ENCODE measurements at places on chromosomes 2 and 18. TPM values are rescaled to one million over a fixed set of nuclear protein-coding genes. Genes with fewer than 3 reads are reported as not detected.

- no peak for DNase-seq
- H3K27ac ChIP-seq, result no peak overlapping the region
- peaks cover 19% of the 10 kb centered on the region for H3K36me3 ChIP-seq
- peaks cover 7% of the 10 kb centered on the region for H3K4me1 ChIP-seq
- no peak overlapping the region for H3K4me3 ChIP-seq
Measured at GRCh38 chr18:79684787-79685186, 5.2 kb downstream of the CTDP1 start.

DNA sequence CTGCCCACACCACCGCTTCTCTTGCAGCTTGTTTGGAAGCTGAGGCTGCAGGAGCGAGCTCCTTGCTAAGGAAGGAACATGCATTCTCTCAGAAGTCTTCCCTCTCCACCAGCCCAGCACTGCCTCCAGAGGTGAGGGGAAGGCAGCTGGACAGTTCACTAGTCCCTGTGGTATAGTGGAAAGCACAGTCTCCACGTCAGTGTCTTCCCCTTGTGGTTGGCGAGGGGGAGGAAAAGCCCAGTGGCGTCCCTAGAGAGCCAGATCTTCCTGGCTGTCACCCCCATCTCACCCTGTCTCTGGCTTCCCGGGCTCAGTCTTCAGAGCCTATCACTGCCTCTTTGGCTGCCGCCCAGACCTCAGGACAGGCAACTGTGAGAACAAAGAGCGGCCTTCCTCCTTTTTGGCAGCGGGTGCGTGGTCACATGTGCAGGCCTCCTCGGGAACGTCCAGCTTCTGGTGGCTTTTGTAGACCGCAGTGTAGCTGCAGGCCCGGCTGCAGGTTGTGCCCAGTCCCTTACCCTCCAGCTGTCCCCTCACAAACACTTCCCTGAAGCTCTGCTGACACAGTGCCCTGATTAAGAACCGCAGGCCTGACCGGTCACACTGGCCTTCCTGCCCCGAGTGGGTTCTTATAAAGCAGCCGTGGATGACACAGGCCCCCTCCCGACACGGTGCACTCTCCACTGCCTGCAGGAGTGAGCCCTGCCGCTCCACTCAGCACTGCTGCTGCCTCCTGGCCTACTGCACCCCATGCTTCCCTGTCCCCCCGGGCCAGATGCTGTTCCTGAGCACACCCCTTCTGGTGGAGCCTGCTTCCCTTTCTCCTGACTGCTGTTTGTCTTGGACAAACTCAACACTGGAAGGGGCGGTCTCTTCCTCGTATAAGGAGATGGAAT lies 90.9 kb downstream of the RNF144A start:
- peaks cover 50% of the 10 kb centered on the region for H3K4me1 ChIP-seq
- H3K36me3 ChIP-seq, result no peaks in the 10 kb centered on the region

The HAUS1 gene
- total RNA-seq, result 86.3 TPM

The HES6 gene
- 31.7 TPM for total RNA-seq

The ZNF385B gene
- total RNA-seq, result not detected

Measured in SJSA1 (cell line).